ENCODE measurements at places on chromosomes 12 and 14.

- no peak overlapping the region for H3K4me3 ChIP-seq
- H3K27me3 ChIP-seq, result no peaks in the 10 kb centered on the region
- no peaks in the 10 kb centered on the region for H3K36me3 ChIP-seq
- no peaks in the 10 kb centered on the region for H3K4me1 ChIP-seq
- H3K27ac ChIP-seq, result no peak overlapping the region
Observed at GRCh38 chr14:67133144-67133543, 56.1 kb upstream of the GARIN2 start.

GRCh38 chr12:93167331-93167730, 210.4 kb upstream of the NUDT4 start:
- H3K27ac ChIP-seq, result no peak overlapping the region
- DNase-seq, result no peak
- no peaks in the 10 kb centered on the region for H3K36me3 ChIP-seq
- no peaks in the 10 kb centered on the region for H3K27me3 ChIP-seq

GRCh38 chr14:80902608-80903007, 38.9 kb downstream of the CEP128 start:
- H3K27ac ChIP-seq, result no peak overlapping the region
- peaks cover 4% of the 10 kb centered on the region for H3K36me3 ChIP-seq
- DNase-seq, result no peak
- no peak overlapping the region for H3K4me3 ChIP-seq

DNA sequence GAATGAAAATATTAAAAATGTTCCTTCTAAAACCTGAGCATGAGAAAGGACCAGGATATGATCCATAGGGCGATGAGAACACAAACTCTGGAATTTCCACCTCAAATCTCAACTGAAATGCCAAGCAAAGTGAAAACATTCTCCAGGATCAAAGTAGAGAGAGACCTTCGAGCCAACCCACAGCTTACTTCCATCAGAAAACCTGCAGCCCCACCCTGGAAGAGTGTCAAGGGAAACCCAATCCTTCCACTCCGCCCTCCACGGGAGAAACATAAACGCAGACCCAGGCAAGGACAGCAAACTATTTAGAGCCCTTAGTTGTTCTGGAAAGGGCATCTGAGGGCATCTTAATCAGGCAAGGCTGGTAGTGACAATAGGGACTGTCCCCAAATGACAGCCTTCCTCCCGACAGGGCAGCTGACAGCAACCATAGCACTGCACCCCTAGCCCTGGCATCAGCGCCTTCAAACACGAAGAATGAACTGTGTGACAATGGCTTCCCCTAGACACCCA, 21.8 kb downstream of the SLC15A4 start:
- H3K4me3 ChIP-seq, result no peak overlapping the region
- DNase-seq, result no peak
- no peak overlapping the region for H3K27ac ChIP-seq
- peaks cover 46% of the 10 kb centered on the region for H3K36me3 ChIP-seq
- no peaks in the 10 kb centered on the region for H3K27me3 ChIP-seq
- no peaks in the 10 kb centered on the region for H3K4me1 ChIP-seq

DNA sequence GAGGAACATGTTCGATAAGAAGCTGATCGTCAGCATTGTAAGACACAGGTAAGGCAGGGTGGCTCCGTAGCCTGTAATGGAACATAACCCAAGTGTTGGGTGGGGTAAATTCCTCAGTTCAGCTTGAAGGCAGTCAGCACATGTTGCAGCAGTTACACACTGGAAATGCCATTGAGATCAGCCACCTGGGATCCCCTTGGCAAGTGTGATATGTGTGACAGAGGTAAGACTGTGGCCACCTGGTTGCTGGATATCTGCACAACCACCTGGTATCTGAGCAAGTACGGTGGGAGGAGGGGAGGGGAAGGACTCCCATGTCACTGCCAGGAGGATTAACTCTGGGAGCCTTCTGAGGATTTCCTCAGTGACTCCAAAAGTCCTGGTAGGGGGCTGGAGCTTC, 158.0 kb upstream of the CAND1 start:
- no peaks in the 10 kb centered on the region for H3K4me1 ChIP-seq
- no peaks in the 10 kb centered on the region for H3K27me3 ChIP-seq
- DNase-seq, result no peak
- H3K27ac ChIP-seq, result no peak overlapping the region

GRCh38 chr12:106290666-106291065, 11.9 kb upstream of the TCP11L2 start:
- H3K4me1 ChIP-seq, result no peaks in the 10 kb centered on the region
- no peak overlapping the region for H3K27ac ChIP-seq
- H3K36me3 ChIP-seq, result no peaks in the 10 kb centered on the region
- H3K27me3 ChIP-seq, result no peaks in the 10 kb centered on the region
